Left ventricle myocardium superior (tissue), 1 donor: ENCODE measurements at places on chromosomes 11 and 22. TPM values are rescaled to one million over a fixed set of nuclear protein-coding genes. Genes with fewer than 3 reads are reported as not detected.
A peak's percentile ranks its signal among the peaks of the same experiment; 100 is the strongest.

The MRPL49 gene
- total RNA-seq = 33.7 TPM

The TRIM6 gene
- total RNA-seq = 1.5 TPM

The JAML gene
- 4.5 TPM for total RNA-seq

DNA sequence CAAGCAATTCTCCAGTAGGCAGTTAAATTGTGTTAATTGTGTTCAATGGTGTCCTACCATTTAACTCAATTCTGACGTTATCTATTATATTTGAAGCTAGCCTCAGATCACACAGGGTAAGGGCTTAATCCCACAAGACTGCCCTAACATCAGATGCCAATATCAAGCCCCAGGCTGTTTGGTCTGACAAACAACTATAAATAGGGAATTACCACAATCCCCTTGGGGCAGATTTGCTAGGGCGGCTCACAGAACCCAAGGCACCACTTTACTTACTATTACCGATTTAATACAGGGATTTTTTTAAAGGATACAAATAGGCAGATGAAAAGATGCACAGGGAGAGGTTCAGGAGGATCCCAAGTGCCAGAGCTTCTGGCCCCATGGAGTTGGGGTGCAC lies 678.4 kb downstream of the OPCML start:
- DNase-seq = no peak

DNA sequence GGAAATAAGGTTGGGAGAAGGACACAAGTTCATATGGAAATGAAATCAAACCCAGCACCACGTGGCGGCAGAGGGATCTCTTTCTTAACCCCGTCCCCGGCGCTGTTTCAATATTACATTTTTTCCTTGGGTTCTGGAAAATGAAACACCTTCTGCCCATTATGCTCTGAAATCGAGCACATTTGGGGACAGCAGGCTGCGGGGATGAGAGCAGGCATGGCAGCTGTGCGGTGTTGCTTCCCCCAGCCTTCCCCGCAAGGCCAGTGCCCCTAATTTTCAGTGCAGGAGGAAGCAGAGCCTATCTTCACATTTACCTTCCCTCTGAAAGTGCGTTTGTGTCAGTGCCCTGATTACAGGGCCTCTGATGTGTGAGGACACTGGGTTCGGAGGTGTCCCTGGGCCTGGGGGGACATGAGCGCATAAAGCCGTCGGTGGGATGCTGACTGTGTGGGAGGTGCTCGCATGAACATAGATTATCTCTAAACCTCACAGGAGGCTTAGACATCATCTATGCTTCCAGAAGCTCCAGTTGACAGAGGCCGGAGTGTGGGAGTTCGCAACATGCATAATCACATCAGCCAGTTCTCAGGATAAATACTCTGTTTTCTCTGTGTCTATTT lies 921.3 kb downstream of the BRD1 start:
- peak; percentile 3 for DNase-seq

- DNase-seq = no peak
Measured at GRCh38 chr11:62770778-62771143, 435 bp upstream of the TAF6L start.

DNA sequence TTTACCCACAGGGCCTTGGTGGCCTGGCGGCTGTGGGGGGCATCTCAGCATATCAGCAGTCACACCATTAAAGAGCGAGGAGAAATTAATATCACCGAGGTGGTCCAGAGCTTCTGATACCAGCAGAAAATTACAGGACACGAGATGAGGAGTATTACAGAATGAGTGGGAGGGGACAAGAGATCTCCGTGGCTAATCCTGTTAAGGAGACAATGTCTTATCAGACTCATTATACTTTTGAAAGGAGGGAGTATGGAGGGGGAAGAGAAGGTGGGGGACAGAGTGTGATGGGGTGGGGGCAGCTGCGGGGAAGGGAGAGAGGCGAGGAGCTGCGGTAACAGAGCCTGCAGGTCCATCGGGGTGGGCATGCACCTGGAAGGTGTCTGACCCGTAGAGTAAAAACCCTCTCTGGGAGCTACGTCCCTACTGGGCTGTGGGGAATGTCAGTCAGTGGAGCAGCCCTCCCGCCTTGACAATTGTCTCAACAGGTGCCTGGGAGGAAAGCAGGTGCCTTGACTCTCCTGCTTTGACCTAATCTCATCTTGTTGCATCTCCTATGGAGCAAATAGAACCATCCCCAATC lies 224.2 kb downstream of the CEP164 start:
- no peak for DNase-seq

The ALDH3B2 gene
- not detected for total RNA-seq
